Activated naive CD8-positive, alpha-beta T cell treated with anti-CD3 and anti-CD28 coated beads for 36 hours (primary cell): ENCODE measurements at places on chromosomes 2 and 18. TPM values are rescaled to one million over a fixed set of nuclear protein-coding genes. Genes with fewer than 3 reads are reported as not detected.

GRCh38 chr2:198168651-198169050 is 364.3 kb downstream of the PLCL1 start:
- DNase-seq, result no peak

Gene LHCGR
- total RNA-seq, result not detected

GRCh38 chr2:20744366-20745335 is 77.7 kb downstream of the GDF7 start:
- DNase-seq, result no peak

Gene CD28
- total RNA-seq, result 84.0 TPM

DNA sequence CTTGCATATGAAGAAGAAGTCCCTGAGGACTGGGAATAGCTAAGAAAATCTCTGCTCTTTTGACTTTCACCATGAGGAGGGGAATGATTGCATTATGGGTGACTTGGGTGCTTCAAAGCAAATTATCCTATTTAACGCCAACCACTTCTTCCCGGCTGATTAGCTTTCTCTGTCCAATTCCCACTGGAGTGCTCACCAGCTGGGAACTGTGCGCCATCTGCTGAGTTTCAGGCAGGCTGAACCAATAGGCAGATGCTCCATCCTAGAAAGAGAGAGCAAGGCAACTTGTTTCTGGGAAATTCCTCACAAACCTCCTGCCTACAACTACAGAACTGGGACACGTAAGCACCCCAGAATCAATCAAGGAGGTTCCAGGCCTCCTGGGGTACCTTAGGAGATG is 49.4 kb downstream of the POLE4 start:
- DNase-seq, result no peak

- DNase-seq, result no peak
Measured at GRCh38 chr2:5235701-5236100, 456.5 kb upstream of the SOX11 start.

DNA sequence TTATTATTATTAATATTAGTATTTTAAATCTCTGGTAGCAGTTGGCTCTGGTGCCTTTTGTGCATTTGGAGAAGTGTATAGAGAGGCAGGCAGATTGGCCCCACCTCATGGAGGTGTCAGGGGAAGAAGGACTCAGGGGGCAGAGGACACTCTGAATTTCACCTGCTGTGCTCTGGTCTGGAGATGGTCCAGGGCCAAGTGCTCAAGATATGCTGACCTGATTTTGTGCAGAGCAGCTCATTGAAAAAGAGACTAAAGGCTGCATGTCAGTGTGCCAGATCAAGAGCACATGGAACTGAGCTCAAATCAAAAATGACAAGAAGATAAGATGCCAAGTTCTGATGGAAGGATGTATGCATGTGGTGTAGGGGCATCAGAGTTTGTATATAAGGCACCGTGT is 323.6 kb upstream of the TNP1 start:
- DNase-seq, result no peak

DNA sequence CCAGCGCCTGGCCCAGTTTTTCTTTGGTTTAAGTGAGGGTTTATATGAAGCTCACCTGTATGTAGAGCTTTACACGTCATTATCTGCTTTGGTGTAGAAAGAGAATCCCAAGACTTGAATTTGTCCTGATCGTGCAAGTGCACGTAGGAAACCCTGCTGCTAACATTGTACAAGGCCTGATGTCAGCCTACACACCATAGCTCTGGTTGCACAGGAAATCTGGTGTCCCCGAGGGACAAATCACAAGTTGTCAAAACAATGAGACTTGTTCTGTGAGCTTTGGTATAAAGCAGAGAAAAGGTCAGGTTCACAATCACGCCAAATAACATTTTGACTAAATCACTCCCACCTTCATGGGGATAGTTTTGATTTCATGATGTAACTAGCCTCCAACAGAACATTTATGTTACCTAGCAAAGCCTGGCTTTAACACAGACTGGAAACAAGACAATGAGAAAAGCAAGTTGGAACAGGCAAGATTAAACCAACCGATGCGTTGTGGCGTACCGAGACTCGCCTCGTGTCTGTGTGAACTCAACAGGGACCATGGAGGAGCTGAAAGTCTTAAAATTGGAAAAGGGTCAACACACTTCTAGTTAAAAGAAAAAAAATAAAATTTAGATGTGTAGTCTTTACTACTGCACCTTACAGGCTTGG is 41.4 kb downstream of the ZAP70 start:
- DNase-seq, result no peak

DNA sequence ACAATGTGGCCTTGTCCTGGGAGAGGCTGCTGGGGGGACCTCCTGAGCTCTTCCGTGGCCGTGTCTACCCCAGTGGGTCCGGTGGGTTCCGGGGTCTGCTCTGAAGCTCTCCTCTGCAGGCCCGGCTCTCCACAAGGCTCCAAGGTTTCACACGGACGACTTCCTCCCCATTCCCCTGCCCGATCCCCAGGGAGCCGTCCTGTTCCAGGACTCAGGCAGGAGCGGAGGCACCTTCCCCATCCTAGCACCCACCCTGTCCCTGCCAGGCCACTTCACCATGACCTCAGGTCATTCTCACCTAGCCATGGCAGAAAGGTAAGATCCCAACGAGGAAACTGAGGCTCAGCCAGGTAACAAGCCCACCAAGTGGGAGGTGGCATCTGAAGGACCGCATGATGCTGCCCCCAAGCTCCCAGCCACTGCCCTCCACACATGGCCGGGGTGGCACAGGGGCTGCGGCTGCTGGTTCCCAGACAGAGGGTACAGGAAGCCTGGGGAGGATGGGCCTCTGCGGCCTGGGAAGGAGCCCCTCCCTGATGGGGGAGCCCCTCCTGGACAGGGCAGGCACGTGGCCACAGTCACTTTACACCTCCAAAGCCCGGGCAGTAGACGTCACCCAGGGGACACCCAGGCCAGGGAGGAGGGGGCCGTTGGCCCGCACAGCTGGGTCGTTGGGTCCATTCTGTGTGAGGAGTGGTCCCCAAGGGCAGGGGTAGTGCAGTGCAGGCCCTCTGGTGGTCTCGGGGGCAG is 274.0 kb downstream of the NDUFA10 start:
- DNase-seq, result no peak

- DNase-seq, result no peak
Measured at GRCh38 chr2:161839926-161840325, 215.7 kb downstream of the SLC4A10 start.

Gene GKN2
- not detected for total RNA-seq

GRCh38 chr2:9390151-9390850 is 33.0 kb downstream of the ITGB1BP1 start:
- DNase-seq, result no peak

GRCh38 chr2:70141212-70141901 is 49.5 kb downstream of the C2orf42 start:
- peak; percentile 75 for DNase-seq

DNA sequence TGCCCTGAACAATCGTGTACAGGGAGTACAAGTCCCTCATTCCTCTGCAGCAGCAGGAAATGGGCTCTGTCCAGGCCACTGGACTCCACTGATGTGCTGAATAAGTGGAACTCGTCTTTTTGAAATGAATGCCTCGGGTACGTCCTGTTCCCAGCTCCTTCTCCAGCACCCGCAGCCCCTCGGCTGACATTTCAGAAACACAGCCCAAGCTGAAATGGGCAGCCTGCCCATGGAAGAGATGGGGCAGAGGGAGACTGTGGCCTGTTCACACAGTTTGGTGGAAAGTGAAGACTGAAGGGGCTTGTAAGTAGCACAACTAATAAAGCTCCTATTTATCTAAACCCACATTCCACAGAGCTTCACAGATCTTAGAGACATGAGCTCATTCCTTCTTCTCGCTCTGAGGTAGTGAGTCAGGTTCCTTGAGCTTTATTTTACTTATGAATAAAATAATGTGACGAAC is 498.6 kb downstream of the TXNL1 start:
- no peak for DNase-seq

DNA sequence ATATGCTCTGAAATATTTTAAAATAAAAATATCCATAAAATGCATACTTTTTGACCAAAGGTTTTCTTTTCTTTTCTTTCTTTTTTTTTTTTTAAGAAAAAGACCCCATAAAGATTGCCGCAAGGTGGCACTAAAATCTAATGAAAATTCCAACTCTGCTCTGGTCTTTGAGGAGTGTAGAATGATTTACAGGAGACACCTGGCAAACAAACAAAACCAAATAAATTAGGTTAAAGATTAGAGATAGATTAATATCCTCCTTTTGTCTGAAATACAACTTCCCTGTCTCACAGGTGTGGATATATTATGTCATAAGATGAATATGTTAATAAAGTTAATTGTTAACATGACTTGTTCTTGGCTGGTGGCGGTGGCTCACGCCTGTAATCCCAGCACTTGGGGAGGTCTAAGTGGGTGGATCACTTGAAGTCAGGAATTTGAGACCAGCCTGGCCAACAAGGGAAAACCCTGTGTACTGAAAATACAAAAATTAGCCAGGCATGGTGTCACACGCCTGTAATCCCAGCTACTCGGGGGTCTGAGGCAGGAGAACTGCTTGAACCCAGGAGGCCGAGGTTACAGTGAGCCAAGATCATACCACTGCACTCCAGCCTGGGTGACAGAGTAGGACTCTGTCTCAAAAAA is 3.5 kb upstream of the RHOB start:
- no peak for DNase-seq

- DNase-seq, result no peak
Measured at GRCh38 chr2:56971383-56971974, 787.7 kb downstream of the CCDC85A start.

DNA sequence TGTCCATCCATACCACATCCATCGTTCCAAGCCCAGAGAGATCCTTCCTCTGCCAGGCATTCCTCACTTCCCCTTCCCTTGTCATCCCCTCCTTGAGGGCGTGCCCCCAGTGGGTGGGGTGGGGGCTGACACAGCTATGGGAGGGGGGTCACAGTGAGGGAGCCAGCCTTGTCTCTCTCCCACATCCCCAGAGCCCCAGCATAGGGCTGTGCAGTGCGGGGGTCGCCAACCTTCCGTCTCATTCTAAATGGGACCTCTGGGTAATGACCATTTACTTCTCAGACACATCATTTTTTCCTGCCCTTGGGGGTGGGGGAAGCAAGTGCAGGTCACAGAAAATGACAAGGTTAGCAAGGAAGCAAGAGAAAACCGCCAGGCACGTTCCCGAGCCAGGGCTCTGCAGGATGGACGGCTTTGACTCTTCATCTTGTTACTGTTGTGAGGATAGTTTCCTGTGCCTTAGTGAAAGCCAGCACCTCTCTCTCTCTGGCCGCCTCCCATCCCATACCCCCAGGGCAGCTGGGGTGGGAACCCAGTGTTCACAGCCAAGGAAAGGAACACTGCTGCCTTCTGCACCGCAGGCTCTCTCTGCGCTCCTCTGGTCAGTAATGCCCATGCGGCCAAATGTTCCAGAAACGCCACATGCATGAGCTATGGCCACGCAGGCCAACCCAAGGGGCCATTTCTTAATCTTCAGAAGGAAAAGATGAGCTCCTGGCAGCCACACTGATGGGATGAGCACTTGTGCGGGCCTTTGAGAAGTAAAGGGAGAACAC is 22.7 kb upstream of the OTOS start:
- DNase-seq, result no peak

Gene HOXD9
- not detected for total RNA-seq

Gene COL4A4
- not detected for total RNA-seq
